ENCODE measurements at places on chromosomes 3 and 15.

- no peak for DNase-seq
Measured at GRCh38 chr3:39090922-39091321, 16.5 kb downstream of the GORASP1 start.

- no peak for DNase-seq
Measured at GRCh38 chr3:42762046-42762724, 10.9 kb downstream of the CCDC13 start.

DNA sequence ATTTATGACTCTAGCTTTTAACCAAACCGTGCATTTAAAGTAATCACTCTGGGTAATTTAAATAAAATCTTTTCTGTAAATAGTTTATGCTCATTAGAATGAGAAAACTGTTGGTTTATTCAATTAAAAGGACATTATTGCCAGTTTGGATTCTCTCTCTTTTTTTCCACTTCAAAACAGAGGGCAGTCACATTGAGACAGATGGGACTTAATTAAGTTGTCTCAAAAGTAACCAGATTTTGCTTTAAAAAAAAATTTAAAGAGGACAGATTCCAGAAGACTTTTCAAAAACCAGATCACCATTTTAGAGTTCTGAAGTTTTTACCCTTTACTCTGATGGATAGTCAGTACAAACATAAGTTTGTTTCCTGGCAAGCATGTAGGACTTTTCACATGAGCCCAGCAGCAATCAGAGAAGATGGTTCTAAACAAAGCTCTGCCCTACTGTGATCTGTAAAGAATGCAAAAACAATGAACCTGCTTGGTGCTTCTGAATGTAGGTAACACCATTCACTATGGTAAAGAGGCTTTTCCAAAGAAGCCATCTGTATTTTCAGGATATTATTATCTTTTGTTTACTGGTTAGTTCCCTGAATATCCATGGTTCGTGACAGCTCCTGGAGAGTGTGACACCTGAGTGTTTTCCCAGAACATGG lies 136.2 kb downstream of the LRTM1 start:
- no peak for DNase-seq

- no peak for DNase-seq
Measured at GRCh38 chr3:185986198-185986777, 48.5 kb upstream of the TRA2B start.

GRCh38 chr15:71015342-71015741 lies 99.9 kb upstream of the THSD4 start:
- no peak for DNase-seq

- no peak for DNase-seq
Measured at GRCh38 chr3:97835761-97836160, 13.9 kb downstream of the CRYBG3 start.

- no peak for DNase-seq
Measured at GRCh38 chr3:43525386-43525785, 96.4 kb downstream of the ANO10 start.

DNA sequence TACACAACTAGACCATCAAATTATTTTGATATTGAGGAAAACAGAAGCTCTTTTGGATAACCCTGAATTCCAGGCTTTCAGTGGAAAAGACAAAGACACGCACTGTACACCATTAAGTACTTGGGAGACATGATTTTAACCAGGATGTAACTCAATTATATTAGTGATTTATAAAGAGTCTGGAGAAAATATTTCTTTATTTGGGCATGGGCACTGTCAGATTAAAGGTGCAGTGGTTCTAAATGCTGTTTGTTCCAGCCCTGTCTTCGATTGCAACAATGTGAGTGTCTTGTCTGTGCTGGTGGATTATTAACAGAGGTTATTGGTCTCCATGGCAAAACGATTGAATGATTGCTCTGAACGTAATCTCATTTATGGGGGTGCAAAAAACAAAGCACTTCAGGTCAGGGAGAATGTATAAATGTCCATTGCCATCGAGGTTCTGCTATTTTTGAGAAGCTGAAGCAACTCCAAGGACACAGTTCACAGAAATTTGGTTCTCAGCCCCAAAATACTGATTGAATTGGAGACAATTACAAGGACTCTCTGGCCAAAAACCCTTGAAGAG lies at the start of gene TM4SF4:
TSS of gene TM4SF4 (plus strand) at position 448 of the 568 bp plus-strand sequence. CDS start 181 bp downstream, outside the sequence.
- DNase-seq = no peak

DNA sequence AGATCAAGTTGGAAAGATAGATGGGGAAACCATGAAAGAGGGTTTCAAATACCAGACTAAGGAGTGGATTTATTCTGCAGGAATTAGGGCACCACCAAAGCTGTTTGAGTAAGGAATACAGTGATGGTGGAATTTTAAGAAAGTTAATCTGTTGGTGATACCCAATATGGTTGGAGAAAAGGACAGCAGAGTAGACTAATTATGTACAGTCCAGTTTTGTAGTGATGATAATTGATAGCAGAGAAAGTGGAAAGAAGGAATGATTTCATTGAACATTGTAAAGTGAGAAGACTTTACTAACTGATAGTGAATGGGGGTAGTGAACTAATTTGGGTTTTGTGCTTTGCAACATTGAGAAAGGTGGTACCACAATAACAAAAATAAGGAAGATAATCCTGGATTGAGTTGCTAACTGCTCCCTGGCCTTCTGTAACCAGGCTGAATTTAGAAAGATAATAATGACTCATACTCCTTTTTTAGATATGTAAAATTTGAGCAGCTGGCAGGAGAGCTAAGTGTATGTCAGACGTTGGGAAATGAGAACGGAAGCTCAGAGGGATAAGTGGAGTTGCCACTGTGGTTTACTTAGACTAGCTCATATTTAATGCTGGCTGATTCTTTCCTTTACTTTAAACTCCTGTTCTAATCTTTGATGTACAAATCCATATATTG lies 16.9 kb downstream of the TCAIM start:
- DNase-seq = no peak

- no peak for DNase-seq
Measured at GRCh38 chr15:96160269-96160668, 170.2 kb upstream of the NR2F2 start.

- DNase-seq = no peak
Measured at GRCh38 chr15:100250176-100250800, 91.5 kb downstream of the ADAMTS17 start.

GRCh38 chr15:95857758-95858157 lies 472.7 kb upstream of the NR2F2 start:
- no peak for DNase-seq

DNA sequence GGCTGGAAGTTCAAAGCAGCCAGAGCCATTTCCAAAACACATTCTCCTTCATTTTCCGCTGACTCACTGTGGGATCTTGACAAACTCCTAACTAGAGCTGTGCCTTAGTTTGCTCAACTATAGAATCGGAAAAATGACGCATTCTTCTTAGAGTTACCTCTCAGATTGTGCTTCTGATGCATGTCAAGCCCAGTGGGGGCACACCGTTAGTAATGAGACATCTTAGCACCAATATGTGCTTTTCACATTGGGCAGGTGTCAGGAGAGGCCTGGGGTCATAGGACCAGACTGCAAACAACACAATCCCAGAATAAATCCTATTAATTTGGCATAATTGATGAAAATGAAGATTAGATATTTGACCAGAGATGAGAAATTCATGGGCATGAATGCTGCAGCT lies 71.3 kb upstream of the UBE3A start:
- DNase-seq = no peak

GRCh38 chr15:47792231-47792630 lies 74.9 kb downstream of the SEMA6D start:
- DNase-seq = no peak

DNA sequence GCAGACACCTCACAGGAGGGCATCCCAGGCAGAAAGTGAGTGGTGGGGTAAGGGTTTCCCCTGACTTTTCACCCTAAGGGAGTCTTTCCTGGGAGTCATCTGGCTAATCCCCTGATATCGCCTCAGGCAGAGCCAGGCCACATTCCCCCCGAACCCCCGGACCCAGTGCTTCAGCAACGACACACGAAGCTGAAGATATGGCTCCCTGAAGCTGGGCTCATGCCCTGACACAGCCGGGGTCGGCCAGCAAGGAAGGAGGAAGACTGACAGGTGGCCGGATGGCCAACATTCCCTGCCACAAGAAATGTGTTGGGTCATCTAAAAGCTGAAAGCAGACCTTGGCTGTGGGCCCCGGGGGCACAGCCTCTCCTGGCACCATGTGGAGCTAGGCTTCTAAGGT lies 14.4 kb downstream of the CHST13 start:
- DNase-seq = no peak

DNA sequence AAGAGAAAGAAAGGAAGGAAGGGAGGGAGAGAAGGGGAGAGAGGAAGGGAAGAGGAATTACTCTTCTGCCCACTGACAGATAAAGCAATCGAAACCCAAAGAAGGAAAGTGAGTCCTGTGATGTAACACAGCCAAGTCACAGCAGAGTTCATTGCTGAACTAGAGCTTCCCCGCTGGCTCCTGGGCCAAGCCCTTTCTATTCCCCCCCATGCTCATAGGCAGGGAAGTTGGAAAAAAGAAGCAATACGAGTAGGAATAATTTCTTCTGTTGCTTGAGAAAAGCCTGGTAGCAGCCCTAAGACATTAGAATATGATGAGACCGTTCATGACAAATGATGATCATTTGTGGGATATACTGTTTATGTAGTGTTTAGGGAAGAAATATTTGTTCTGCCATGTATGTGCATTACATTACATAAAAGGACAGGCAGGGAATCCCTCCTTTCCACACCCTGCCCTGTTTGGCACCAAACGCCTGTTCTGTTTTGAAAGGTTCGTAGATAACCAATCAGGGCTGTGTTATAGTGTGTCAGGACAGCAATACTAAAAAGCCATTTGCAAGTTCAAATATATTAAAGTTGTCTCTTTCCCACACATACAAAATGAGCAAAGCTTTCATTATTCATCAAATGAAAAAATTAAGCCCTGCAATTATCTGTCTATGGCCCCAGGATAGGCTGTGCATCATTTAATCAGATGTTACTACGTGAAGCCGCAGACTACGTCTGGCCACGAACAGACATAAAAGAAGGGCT lies 111.0 kb upstream of the TRPM1 start:
- no peak for DNase-seq

GRCh38 chr3:172148702-172149565 lies 109.6 kb downstream of the FNDC3B start:
- DNase-seq = no peak

- DNase-seq = no peak
Measured at GRCh38 chr3:165466856-165467255, 270.7 kb upstream of the SLITRK3 start.

- no peak for DNase-seq
Measured at GRCh38 chr3:15979495-15979894, 181.7 kb upstream of the ANKRD28 start.

- DNase-seq = no peak
Measured at GRCh38 chr3:37229740-37230139, 55.4 kb upstream of the LRRFIP2 start.

GRCh38 chr3:11602239-11602840 lies 41.4 kb downstream of the VGLL4 start:
- DNase-seq = no peak

GRCh38 chr3:38454178-38454883 lies 641 bp downstream of the ACVR2B start:
- no peak for DNase-seq

DNA sequence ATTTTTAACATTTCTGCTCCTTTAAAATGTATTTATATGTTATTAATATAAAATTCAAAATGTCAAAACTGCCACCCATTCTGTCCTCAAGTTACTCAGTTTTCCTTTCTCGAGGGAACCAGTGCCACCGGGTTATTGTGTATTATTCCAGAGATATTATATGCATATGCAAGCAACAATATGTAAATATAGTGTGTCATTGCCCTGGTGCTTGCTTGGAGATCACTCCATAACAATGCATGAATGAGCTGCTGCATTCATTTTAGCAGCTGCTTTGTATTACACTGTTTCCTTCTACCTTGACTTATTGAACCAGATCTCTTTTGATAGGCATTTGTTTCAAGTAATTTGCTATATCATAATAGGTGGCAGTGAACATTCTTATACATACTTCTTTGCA lies 509.1 kb downstream of the MCTP2 start:
- no peak for DNase-seq

- DNase-seq = no peak
Measured at GRCh38 chr3:184045995-184046394, 6.9 kb upstream of the HTR3C start.

All from activated naive CD8-positive, alpha-beta T cell treated with anti-CD3 and anti-CD28 coated beads, Interleukin-2, amount 50 U/mL, for 16 hours (primary cell).